ENCODE measurements at places on chromosomes 11 and 22.

GRCh38 chr11:86066657-86067008, 2.3 kb downstream of the PICALM start:
- DNase-seq = no peak

DNA sequence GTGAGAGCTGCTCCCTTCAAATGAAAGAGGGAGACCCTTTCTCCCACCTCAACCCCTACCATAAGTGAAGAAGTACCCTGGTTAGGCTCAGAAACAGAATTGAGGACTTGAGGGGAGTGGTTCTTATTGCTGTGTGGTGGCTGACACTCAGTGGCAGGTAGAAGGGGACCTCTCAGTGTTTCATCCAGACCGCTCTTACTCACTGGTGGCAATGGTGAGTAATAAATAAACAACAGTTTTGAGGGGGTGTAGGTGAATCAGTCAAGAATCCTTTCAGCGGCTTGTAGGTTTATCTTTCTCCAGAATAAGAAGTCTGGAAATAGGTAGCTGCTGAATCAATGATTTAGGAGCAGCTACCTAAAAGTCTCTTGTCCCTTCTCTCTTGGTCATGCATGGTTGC, 403.4 kb upstream of the B3GAT1 start:
- no peak for DNase-seq

DNA sequence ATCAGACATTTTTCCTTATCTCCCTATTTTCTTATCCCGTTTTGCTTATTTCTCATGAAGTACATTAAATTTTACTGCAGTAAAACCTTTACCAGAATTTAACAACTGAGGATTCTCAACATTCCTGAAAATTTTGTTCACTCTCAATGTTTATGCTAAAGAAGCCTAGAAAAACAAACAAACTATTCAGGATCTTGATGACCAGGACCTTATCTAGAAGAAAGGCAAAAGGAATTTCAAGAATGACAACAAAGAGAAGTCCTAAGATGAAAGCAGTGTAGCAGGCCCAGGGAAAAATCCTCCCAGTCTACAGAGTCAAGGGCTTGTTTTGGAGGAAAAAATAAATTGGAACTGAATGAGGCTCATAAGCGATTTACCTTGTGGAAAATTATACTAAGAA, 283.3 kb upstream of the ARHGAP42 start:
- DNase-seq = no peak

- DNase-seq = no peak
These were observed 4.3 kb upstream of the TSKU start for GRCh38 chr11:76778874-76779273.

GRCh38 chr11:119306373-119306890, 10.5 kb downstream of the MCAM start:
- no peak for DNase-seq

- no peak for DNase-seq
These were observed 200.3 kb downstream of the MSANTD4 start for GRCh38 chr11:105821781-105822180.

DNA sequence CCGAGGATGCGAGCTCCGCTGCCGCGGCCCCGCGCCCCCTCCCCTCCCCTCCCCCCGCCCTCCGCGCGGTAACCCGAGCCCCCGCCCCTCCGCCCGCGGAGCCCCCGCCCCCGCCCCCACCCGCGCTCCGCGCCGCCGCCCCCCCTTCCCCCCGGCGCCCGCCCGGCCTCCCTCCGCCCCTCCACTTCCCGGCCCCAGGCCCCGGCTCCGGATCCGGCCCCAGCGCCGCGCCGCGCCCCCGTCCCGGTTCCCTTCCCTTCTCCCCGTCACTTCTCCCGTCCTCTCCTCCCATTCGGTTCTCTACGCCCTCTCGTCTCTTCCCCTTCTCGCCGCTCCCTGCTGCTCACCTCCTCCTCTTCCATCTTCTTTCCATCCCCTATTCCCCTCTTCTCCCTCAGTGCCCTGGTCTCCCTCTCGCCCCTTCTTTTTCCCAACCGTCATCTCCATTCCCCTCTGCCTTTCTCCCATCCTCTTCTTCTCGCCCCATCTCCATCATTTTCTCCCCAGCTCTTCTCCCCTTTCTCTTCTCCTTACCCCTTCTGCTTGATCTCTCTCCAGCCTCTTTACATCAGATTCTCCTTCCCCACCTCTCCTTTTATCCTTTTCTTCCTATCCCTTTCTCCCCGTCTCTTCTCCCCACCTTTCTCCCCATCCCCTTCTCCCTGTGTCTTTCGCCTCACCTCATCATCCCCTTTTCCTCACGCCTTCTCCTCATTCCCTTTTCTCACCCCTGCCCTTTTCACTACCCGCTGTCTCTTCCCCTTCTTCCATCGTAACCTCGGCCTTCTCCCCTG, at the start of gene DCHS1:
Gene DCHS1, minus strand, starts transcription at position 20 of the 794 bp plus-strand sequence. CDS start 14,196 bp downstream, outside the sequence.
- DNase-seq = no peak

DNA sequence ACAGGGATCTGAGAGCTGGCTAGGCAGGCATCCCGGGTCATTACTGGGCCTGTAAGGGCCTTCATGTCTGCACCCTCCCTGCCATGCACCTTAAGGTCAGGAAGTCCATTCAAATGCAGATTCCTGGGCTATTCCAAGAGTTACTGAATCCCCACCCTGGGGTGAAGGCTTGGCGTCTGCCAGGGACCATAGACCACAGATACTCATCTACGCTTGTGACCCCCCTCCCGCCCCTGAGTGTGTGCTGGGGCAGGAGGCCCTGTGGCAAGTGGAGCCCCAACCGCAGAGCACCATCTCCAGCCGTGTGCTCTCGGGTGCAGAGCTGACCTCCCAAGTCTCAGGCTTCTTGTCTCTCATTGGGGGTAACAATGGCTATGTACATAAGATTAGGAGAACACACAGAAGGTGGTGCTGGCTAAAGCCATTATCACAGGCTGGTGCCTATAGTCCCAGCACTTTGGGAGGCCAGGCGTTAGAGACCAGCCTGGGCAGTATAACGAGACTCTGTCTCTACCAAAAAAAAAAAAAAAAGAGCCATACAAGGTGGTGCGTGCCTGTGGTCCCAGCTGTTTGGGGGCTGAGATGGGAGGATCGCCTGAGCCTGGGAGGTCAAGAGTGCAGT, 19.1 kb upstream of the KCNQ1OT1 start:
- no peak for DNase-seq

GRCh38 chr11:61034704-61035525, 63.4 kb downstream of the CD6 start:
- no peak for DNase-seq

Measured in A549 (cell line).